ENCODE measurements at places on chromosomes 3 and 15.

DNA sequence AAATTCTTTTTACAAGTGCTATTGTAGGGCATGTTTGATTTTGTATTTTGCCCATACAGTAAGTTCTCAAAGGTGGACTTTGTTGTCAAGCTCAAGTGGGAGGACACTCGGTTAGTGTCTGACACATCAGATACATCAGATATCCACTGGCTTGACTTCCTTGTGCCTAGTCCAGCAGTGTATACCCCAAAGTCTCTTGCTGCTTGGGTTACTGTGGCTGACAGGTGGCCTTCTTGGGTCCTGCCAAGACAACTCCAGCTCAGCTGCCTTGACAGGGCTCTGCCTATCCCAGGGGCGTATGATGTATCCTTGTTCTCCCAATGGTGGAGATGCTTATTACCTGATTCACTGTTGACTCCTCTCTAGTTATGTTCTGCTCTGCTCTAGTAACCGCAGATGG, 214.9 kb downstream of the CBLB start:
- no peak for DNase-seq

DNA sequence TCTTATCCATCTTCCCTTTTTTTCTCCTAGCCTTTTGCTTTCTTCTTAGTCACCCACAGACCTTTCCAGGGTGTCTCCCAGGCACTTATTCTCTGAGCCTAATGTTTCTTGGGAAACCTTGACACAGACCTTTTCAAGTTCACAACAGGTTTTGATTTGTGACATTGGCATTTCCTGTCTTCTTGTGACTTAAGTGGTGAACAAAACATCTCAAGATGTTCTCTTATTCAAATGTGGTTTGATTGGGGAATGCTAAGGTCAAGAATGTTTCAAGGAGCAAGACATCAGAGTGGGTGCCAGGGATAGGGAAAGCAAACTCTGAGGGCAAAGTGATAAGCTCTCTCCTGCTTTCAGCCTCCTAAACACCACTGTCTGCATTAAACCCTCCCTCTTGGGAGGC, 68.2 kb upstream of the GSK3B start:
- DNase-seq: no peak

GRCh38 chr3:68648494-68648893, 283.9 kb downstream of the TAFA4 start:
- DNase-seq: no peak

DNA sequence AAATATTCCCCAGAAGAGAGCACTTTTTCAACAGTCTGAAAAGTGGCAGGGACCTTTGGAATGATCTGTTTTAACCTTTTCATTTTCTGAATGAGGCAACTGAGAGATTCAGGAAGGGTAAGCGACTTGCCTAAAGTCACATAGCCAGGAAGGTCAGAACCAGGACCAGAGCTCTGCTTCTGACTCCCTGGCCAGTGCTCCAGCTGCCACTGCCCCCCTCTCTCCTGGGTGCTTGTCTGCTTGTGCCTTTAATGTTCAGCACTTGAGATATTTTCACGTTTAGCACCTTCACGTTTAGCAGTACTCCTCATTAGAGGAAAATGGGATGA, 68.3 kb downstream of the SMAD3 start:
- no peak for DNase-seq

- DNase-seq: no peak
Measured at GRCh38 chr3:40103829-40104228, 205.7 kb upstream of the EIF1B start.

DNA sequence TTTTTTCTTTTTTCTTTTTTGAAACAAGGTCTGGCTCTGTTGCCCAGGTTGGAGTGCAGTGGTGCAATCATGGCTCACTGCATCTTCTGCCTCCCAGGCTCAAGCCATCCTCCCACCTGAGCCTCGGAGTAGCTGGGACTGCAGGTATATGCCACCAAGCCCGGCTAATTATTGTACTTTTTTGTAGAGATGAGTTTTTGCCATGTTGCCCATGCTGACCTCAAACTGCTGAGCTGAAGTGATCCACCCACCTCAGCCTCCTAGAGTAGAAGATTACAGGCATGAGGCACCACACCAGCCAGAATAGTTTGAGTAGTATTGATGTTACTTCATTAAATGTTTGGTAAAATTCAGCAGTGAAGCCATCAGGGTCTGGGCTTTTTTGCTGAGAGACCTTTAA, 251.8 kb downstream of the CADM2 start:
- no peak for DNase-seq

DNA sequence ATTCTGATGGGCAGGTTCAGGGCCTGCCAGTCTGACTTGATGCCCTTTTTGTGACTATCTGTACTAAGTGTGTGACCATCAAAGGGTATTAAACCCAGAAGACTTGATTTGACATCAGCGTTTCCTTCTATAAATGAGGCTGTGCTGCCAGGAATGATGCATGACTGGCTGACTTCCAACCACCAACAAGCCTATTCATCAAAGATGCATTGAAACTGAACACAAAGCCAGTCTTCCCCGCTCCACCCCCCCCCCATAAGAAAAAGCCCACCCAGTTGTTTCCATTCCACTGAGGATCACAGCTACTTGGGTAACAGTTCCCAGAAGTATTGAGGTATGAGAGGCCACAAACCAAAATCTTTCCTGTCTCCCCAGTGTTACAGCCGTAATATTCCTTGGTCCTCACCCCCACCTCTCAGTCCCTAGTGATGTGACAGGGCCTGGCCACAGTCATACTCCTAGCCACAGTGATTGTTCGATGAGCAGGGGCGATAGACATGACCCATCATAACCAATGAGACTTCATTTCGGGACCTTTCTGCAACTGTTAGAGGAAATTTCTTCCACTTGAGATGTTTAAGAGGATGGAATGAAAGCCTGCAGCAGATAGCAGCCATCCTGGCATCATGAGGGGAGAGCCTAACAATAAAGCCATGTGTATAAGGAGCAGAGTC, 22.6 kb downstream of the SH3BP5 start:
- DNase-seq: no peak

DNA sequence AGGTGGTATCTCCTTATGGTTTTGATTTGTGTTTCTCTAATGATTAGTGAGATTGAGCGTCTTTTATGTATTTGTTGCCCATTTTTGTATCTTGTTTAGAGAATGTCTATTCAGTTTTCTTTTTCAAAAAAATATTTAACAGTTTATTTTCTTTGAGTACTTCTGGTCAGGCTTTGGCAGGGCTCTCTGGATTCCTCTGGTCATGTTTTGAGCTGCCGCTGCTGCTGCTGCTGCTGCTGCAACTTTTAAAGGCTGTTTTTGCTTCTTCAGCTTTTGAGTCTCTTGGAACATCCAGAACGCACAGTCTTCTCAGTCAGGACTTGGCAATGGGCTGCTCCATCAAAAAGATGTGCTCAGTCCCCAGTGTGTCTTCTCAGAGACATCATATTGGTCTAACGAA, 40.1 kb downstream of the REC114 start:
- no peak for DNase-seq

DNA sequence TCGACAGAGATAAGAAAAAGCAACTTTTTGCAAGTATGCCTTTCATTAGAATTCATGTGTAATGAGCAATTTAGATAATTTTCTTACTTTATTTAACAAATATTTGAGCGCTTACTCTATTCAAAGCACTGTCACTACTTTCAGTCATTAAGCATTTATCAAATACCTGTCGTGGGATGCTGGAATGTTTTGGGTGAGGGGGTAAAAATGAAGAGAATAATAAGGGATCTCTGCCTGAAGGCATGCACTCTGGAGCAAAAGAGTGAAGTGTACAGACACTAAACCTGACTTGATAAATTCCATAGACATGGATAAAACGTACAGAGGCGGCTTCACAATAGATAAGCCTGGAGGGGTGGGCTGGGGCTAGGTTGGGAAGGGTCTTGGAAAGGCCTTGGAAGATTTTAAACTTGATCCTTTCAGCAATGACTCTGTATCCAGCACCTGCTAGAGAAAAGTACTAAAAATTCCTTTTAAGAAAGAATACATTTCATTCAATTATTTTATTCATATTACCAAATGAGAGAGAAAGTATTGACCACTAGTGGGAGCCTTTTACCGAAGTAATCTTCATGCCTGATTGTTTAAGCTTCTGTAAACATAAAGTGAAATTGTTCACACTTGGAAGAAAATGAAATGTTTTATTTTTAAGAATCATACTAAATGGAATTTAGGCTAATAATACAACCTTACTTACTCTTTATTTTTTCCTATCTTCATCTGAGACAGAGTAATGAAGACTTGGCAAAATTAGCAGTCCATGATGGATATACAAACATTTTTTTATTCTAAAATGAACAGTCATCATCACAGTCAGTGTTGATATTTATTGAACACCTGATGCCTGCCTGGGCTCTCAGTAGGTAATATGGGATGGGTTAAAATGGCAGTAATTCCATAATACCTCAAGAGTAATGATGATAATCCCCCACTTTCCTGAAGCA, 113.2 kb downstream of the PPP2R3A start:
- no peak for DNase-seq

DNA sequence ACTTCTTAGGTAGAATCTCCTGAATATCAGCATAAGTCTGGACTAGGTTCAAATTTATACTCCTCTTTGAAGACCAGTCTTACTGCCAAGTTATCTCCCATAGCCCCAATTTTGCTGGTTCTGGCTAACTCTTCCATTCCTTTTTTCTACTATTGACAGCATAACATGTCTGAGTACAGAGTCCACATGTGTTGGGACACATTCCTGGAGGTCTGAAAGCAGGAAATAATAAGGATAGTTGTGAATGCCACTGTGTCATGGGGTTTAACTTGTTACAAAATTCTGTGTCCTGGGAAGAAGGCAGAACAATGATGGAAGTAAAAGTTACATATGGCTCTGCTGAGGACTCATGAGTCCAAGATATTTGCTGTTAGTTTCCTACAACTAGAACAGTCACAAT, 57.4 kb upstream of the ZBTB20 start:
- no peak for DNase-seq

DNA sequence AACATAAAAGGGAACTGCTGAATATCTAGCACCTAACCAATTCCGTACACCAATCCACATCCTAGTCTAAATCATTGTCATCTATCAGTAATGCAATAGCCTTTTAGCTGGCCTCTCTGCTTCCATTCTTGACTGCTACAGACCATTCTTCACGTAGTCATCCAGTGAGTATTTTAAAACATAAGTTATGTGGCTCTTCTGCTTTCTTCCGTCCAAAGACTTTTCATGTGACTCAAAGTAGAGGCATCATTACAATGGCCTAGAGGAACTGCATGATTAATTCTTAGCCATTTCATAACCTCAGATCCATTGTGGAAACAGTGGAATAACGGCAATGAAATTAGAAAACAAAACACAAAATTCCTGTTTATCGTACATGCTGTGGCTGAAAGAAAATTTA, 88.9 kb upstream of the CBLB start:
- no peak for DNase-seq

- DNase-seq: no peak
Measured at GRCh38 chr3:123334056-123334455, 114.8 kb downstream of the ADCY5 start.

GRCh38 chr3:143343944-143344343, 224.4 kb downstream of the CHST2 start:
- DNase-seq: no peak

DNA sequence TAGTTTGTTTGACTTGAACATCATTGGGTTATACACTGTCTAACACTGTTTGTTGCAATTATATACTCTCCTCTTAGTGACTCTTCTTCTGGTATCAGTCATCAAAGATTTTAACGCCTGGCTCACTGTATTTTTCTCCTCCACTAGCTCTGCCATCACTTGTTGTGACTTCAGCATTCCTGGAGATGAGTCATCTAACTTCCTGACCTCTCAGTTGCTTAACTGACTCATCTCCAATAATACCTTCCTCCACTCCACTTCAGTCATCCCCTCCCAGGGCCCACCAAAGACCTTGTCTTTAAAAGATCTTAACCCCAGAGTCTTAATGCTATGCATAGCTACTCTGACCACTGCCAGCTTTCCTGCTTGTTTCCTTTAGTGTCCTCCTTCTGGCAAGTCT, 28.6 kb upstream of the CLSTN2 start:
- no peak for DNase-seq

- DNase-seq: no peak
Measured at GRCh38 chr3:191682961-191683360, 222.0 kb downstream of the PYDC2 start.

GRCh38 chr3:194208709-194209108, 72.8 kb downstream of the HES1 start:
- no peak for DNase-seq

GRCh38 chr3:112948346-112948838, 26.5 kb downstream of the CD200R1 start:
- DNase-seq: no peak

DNA sequence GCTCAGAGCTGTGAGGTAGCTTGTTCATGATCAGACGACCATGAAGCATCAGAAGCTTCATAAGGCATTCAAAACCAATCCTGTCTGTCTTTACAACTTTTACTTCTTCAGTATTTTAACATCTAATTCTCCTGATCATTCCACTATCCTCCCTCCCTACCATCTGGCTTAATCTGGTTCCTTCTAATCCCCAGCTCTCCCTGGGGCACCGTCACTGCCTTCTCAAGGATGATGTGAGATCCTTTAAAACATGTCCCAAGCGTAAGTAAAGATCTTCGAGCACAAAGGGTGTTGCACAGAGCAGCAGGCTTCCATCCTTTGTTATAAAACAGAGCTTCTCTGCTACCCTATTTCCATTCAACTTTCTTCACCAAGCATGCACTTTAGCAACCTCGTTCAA, 362.7 kb upstream of the ARRDC4 start:
- no peak for DNase-seq

GRCh38 chr3:125367403-125368230, 7.5 kb downstream of the ZNF148 start:
- DNase-seq: no peak

DNA sequence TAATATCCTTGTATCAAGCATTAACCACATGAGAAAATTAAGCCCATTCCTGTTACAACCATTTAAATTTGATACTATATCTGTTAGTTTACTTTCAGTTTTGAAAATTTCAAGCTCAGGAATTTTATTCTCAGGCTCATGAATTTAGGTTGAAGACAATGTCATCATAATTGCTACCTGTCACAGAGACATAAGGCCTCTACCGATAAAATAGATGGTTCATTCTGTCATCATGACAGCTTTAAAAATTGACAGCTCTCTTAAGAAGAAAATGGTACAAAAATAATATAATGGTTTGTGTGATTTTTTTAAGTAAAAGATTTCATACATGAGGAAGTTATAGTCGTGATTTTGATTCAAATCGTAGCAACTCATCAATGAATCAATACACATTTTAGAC, 1003.2 kb downstream of the ROBO1 start:
- DNase-seq: no peak

DNA sequence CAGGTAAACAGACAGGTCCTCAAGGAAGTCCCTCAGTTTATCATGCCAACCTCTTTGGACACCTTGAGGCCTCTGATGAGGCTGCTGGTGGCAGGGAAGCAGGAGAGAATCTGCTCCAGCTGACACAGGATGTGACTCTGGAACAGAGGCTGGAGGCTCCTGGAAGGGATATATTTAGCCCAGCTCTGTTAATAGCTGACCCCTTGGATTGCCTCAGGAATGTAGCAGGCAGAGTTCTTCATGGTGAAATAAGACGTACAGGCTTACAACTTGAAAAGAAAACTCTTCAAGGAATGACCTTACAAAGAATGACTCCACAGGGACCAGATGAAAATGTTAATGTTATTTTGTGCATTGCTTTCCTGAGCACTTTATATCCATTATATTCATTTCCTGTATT, 90.5 kb downstream of the AQP9 start:
- peak; percentile 25 for DNase-seq

GRCh38 chr3:14143271-14144225, 18.7 kb downstream of the TMEM43 start:
- no peak for DNase-seq
